Stomach (tissue), 19 donors: ENCODE measurements at places on chromosomes 7 and 10. TPM values are rescaled to one million over a fixed set of nuclear protein-coding genes. Genes with fewer than 3 reads are reported as not detected.

The TIAL1 gene
- 29.0 TPM for polyA plus RNA-seq

The ADAM12 gene
- polyA plus RNA-seq = 0.50 TPM

The GPRIN2 gene
- 5.0 TPM for polyA plus RNA-seq

The INTS15 gene
- polyA plus RNA-seq = 10.7 TPM

The GIMAP7 gene
- 9.0 TPM for polyA plus RNA-seq

The FAM131B gene
- 0.56 TPM for polyA plus RNA-seq

The SAP25 gene
- 2.3 TPM for polyA plus RNA-seq

The ZNF655 gene
- 37.5 TPM for polyA plus RNA-seq

The ADAM22 gene
- 0.15 TPM for polyA plus RNA-seq

The BTBD16 gene
- 0.40 TPM for polyA plus RNA-seq

The SLC13A1 gene
- not detected for polyA plus RNA-seq
